ENCODE measurements at places on chromosomes 3 and 15.

DNA sequence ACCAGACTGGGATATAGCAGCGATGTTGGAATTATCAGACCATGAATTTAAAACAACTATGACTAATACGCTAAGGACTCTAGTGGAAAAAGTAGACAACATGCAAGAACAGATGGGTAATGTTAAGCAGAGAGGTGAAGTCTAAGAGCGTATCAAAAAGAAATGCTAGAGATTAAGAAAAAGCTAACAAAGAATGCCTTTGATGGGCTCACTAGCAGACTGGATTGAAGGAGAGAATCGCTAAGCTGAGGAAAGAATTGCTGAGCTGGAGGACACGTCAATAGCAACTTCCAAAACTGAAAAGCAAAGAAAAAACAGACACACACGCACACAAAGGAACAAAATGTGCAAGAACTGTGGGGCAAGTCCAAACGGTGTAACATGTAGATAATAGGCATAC, 20.0 kb upstream of the CMTM6 start:
- DNase-seq: no peak

DNA sequence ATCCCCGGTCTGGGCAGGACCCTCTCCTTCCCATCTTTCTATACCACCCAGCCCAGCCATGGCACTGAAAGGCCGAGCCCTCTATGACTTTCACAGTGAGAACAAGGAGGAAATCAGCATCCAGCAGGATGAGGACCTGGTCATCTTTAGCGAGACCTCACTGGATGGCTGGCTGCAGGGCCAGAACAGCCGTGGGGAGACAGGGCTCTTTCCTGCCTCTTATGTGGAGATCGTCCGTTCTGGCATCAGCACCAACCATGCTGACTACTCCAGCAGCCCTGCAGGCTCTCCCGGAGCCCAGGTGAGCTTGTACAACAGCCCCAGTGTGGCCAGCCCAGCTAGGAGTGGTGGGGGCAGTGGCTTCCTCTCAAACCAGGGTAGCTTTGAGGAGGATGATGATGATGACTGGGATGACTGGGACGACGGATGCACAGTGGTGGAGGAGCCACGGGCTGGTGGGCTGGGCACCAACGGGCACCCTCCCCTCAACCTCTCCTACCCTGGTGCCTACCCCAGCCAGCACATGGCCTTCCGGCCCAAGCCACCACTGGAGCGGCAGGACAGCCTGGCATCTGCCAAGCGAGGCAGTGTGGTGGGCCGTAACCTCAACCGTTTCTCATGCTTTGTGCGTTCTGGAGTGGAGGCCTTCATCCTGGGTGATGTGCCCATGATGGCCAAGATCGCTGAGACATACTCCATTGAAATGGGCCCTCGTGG, 1.5 kb downstream of the SNX33 start:
- DNase-seq: no peak

DNA sequence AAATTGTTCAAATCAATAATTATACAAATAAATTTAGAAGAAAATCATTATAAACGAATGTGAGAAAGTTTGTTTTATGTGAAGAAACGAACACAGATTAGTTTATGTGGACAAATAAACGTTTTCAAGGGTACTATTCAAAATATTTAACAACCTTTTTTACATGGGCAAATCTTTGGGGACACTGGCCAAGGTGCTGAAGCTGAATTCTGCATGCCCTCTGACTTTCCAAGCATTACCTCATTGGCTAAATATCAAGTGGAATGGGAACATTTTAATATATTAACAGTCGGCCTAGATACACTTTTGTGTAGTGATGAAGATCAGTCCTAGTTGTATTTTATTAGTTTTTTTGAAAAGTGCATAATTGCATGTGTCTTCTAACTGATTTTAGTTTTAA, 636.4 kb upstream of the DPPA4 start:
- no peak for DNase-seq

DNA sequence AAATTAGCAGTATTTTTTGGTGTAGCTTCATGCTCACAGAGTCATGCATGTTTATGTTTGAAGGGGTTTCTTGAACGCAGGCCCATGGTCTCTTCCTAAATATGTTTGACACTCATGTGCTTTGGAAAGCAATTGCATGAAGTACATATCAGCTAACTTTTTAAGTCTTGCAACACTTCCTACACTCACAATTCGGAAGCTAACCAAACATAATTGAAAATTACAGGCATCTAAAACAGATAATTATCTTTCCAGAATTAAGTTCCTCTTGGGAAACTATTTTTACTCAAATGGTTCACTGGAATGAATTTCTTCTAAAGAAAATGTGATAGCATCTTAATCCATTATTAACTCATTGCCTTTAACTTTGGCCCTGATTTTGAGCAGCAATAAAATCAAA, 438.9 kb downstream of the RAP2B start:
- no peak for DNase-seq

DNA sequence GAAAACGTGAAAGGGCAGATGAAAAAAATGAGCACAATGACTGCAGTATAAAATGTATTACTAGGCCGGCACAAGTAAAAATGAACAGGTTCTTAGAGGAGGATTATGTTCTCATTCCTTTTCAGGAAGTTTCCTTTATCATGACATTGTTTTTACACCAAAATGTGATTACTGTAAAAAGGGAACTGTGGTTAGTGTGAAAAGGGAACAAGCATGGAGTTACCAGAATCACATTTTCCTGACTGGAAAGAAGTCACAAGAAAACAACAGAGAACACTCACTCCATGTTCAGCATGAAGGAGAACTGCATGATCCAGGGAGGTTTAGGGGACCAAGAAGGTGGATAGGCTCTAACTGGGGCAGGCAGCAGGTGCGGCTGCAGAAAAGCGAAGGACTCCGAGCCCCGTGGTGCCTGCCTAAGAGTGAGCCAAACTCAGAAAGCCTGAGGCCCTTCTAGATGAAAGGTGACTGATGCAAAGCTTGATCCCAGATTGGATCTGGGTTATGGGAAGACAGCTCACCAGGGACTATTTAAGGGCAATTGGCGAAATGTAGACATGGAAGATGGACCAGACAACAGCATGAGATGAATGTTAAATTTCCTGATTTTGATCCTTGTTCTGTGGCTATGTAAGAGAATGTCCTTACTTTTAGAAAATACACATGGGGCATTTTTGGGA, 77.3 kb downstream of the CCR1 start:
- DNase-seq: no peak

DNA sequence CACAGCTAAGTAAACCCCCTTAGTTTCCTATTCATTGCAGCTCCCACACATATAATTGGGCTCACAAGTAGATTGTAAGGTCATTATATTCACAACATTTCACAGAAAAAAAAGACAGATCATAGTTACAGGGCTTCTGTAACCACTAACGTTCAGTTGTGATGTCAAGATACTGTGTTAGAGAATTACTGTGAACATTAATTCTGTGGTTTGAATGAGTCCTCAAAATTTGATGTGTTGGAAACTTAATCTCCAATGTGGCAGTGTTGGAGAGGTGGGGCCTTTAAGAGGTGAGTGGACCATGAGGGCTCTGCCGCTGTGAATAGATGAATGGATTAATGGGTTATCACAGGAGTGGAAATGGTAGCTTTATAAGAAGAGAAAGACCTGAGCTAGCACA, 21.3 kb downstream of the GRK7 start:
- no peak for DNase-seq

- DNase-seq: no peak
These were observed 22.7 kb upstream of the CHRNB4 start for GRCh38 chr15:78663703-78664102.

- DNase-seq: peak; percentile 41
These were observed 8.2 kb upstream of the GRIP2 start for GRCh38 chr3:14548321-14548729.

- DNase-seq: no peak
These were observed 27.9 kb upstream of the TGFBR2 start for GRCh38 chr3:30578479-30578878.

GRCh38 chr3:14144423-14145075, 19.7 kb downstream of the TMEM43 start:
- DNase-seq: peak; percentile 76

GRCh38 chr3:141646760-141647561, 91.1 kb upstream of the RNF7 start:
- DNase-seq: no peak

DNA sequence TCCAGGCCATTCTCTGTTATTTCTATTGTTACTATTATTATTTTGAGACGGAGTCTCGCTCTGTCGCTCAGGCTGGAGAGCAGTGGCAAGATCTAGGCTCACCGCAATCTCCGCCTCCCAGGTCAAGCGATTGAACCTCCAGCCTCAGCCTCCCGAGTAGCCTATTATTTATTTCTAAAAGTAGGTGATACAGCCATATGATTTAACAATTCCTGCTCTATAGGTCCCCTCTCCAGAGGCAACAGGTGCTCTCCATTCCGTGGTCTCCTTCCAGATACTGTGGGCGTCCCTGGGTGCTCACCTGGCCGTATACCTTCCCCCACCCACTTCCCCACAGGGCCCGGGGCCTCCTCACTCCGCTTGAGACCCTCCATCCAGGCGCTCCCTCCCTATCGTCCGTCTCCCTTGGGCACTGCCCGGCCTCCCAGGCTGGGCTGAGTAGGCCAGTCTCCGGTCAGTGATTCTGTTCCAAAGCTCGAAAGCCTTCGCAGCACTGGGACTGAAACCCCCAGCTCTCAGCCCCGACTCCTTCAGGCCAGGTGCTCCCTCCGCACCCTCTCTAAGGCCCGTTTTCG, 708 bp upstream of the PTPN23 start:
- DNase-seq: no peak

DNA sequence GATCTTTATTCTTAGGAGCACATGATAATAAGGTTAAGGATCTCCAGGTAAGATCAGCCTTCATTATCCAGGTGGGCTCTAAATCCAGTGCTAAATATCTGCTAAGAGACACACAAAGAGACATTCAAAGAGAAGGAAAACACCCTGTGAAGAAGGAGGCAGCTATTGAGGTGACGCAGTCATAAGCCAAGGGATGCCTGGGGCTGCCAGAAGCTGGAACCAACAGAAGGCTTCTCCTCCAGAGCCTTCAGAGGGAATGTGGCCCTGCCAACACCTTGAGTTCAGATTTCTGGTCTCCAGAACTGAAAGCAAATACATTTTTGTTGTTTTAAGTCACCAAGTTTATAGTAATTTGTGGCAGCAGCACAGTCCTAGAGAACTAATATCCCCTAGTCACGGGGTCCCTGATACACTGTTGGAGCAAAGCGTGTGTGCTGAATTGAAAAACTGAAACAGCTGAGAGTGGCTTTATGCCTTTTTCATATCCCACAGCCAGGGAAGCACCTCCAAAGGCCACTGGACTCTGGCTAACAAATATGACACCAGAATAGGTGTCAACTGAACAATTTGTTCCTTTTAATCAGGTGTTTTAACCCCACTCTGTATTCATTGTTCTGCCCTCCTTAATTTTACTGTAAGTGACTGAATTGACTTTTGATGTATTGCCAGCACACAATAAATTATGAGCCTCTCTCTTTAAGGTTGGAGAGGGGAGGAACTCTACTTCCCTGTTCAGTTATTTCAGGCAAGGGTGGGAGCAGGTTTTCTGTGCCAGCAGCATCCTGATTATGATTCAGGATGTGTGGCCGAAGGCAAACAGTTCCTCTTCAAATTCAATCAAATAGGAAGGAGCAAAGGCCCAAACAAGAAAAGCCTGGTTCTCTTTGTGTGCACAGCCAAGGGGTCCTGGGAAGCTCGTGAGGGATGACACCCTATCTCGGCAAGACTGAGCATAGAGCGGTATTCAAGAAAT, 151.8 kb upstream of the HES1 start:
- DNase-seq: no peak

DNA sequence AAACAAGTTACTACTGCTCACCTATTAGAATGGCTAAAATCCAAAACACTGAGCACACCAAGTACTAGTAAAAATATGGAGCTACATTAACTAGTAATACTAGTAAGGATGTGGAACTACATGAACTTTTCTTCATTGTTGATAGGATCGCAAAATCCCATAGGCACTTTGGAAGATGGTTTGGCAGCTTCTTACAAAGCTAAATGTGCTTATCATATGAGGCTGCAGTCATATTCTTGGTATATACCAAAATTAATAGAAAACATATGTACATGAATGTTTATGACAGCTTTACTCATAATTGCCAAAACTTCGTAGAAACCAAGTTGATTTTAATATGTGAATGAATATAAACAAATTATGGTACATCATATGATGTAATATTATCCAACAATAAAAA, 366.8 kb upstream of the KCNMB2 start:
- DNase-seq: no peak

DNA sequence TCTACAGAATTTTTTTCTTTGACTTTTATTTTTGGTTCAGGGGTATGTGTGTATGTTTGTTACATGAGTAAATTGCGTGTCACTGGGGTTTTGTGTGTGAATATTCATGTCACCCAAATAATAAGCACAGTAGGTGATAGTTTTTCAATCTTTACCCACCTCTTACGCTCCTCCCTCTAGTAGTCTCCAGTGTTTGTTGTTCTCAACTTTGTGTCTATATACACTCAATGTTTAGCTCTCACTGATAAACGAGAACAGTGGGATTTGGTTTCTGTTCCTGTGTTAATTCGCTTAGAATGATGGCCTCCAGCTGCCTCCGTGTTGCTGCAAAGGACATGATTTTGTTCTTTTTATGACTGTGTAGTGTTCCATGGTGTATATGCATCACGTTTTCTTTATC, 54.4 kb downstream of the MEF2A start:
- DNase-seq: no peak

GRCh38 chr3:25349828-25350724, 78.0 kb upstream of the RARB start:
- no peak for DNase-seq

DNA sequence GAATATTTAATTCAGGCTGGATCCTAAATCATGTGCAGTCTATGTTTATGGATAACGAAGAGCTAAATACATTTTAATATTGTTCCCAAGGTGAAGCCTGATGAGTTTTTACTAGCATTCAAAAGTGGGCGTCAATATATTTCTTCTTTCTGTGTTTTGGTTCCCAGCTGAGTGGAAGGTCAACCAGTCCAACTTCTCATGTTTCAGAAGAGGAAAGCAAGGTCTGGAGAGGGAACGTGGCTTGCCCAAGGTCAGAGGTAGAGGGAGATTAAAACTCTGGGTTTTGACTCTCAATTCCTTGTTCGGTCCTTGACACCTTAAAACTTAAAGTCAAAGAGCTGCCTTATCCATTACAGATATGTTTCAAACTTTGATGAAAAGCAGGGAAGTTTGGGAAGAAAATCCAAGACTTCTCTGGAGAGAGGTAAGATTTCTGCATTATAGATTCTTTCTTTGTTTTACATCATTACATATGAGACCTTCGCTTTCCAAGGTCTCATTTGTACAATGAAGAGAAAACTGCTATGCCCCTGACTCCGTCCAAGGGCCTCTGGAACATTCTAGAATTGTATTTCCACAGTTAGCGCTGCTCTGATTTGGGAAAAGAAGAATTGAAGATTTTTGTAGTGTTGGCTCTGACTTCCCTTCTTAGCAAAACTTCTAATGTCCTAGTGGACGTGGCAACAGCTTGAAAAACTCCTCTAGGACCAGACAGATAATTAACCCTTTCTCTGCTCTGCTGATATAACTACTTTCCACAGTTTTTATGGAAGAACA, 57.7 kb upstream of the HES1 start:
- no peak for DNase-seq

- DNase-seq: no peak
These were observed 269.6 kb upstream of the CFAP20DC start for GRCh38 chr3:59319442-59319841.

- DNase-seq: no peak
These were observed 128.4 kb upstream of the LPP start for GRCh38 chr3:188025555-188025954.
